Activated T-cell treated with anti-CD3 and anti-CD28 coated beads for 48 hours (primary cell): ENCODE measurements at places on chromosomes 11 and 22.

DNA sequence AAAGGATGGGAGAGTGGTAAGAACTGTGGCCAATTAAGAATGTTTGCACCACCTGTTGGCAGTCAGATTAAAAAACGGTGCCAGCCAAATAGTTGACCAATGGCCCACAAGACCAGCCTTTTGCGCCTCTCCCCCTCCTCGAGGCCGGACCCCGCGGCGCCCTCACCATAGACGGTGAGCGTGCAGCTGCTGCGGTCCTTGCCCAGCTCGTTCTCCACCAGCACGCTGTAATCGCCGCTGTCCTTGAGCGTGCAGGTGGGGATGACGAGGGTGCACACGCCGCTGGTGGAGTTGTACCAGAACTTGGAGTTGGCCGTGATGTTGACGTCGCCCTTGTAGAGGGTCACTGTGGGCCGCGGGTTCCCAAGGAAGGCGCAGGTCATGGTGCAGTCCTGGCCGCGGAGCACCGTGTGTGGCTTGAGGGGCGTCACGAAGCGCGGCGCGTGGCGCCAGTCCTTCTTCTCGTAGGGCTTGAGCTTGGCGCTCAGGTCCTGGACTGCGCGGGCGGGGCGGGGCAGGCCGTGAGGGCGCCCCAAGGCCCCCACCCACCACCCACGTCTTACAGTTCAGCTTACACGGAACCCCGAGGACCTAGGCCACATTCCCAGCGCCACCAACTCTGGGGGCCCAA lies 7.2 kb downstream of the TMEM86A start:
- no peak for DNase-seq

DNA sequence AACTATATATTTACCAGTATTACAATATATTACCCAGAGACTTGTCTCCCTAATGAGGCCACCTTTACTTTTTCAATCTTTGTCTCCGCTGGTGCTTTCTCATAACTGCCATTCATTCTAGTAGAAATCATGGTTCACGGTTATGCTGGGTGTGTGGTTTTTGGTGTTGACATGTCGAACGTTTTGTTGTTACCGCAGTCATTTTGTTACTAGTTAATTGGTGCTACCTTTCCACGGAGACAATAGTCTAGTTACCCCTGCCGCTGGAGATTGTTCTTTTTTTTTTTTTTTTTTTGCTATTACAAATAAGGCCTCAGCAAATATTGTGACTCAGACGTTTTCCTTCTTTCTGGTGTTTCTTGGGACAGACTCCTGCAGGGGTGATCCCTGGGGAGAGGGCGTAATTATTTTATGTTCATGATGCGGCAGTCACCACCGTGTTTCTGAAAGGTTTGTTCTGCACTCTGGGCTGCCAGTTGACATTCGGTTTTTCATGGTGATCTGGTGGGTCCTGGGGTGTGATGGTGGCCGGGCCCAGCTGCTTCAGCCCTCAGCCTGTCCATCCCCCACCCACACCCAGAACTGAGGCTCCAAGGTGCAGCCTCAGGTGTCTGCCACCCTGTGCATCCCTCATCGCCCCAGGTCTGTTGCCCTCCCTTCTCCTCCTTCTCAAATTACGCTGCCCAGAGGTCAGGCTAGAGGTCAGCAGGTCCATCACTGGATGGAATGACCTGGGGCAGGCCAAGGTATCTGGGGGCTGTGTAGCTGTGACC lies 28.6 kb downstream of the LRP5 start:
- no peak for DNase-seq

DNA sequence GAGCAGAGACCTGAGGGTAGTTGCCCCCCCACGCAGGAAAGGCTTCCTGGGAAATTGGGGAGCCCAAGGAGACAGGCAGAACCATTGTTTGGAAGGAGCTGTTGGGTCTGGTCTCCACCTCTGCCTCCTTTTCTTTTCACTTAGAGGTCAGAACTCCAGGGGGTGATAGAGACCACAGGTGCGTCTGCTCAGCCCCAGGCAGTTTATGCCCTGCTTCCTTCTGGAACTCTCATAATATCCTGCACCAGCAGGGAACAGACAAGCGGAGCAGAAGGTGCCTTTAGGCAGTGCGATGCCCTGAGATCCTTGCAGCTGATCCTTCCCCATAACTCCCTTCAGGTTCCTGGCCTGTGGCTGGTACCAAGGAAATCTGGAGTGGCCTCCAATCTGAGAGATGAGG lies 120.2 kb downstream of the NECTIN1 start:
- DNase-seq, result no peak

- DNase-seq, result no peak
Measured at GRCh38 chr11:86251345-86251744, 6.8 kb downstream of the EED start.
